ENCODE measurements at places on chromosomes 7 and 10.

DNA sequence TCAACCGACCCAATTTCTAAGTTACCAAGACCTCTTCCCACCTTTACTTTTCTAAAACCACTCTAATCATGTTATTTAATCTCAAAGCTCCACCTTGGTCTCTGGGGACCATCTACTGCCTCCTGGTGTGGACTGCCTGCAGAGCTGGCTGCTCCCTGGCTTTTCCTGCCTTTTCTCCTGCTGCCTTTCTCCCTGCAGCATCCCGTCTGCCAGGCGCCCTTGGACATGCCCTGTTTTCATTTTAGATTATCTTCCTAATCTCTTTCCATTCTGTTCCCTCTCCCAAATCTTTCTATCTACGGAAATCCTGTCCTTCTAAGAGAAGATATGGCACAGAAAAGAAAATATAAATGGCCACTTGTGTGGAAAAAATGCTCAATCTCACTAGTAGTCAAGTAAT, 23.1 kb downstream of the TCAF1 start:
- no peak for DNase-seq

DNA sequence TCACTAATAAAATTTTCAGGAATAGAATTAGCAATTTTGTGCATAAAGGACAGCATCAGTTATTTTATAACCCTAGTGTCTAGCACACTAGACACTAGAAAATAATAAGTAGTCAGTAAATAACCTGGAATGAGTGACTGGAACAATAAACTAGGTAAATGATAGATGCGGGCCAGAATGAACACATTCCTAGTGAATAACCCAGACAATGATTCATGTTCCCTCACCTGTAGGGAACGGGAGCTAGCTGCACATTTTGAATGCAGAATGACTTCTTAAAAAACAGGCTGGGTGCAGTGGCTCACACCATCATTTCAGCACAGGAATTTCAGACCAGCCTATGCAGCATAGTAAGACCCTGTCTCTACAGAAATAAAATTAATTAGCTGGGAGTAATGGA, 3.2 kb upstream of the ATOH7 start:
- no peak for DNase-seq

DNA sequence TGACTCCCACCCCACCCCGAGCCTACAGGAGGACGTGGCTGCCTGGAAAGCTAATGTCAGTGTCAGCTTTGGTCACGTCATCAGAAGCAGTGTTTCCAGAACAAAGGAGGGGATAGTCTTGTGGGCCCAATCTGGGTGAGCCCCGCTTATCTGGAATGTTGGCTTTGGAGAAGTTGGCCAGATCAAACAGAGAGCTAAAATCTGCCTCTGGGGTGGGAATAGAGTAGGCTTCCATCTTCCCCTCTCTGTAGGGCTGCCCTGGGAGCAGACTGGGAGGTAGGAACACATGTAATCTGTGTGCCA, 32.5 kb downstream of the SRRM3 start:
- no peak for DNase-seq

GRCh38 chr7:149468208-149468607, 7.3 kb upstream of the ZNF777 start:
- DNase-seq: no peak

GRCh38 chr10:95661818-95662217, 5.3 kb upstream of the ALDH18A1 start:
- DNase-seq: no peak

GRCh38 chr7:12231097-12231496, 20.0 kb downstream of the TMEM106B start:
- DNase-seq: no peak

DNA sequence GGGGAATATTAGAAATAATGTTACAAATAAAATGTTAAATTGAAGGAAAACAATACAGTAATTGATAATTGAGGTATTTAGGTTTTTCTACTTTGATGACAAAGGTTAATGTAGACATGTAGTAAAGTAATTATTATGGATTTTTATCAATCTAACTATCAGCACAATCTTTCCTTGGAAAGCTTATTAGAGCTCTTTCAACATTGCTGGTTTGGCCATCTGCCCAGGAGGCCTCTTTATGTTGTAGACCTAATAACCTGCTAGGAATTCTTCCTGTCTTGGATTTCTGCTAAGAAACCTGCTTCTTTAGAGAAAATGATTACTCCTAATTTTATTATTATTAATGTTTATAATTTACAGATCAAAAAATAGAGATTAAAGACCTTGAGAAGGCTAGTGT, 78.9 kb downstream of the CHRM2 start:
- no peak for DNase-seq

- no peak for DNase-seq
Observed at GRCh38 chr10:75201793-75202307, 8.7 kb upstream of the VDAC2 start.
